T-helper 1 cell (primary cell): ENCODE measurements at places on chromosomes 11 and 22.

DNA sequence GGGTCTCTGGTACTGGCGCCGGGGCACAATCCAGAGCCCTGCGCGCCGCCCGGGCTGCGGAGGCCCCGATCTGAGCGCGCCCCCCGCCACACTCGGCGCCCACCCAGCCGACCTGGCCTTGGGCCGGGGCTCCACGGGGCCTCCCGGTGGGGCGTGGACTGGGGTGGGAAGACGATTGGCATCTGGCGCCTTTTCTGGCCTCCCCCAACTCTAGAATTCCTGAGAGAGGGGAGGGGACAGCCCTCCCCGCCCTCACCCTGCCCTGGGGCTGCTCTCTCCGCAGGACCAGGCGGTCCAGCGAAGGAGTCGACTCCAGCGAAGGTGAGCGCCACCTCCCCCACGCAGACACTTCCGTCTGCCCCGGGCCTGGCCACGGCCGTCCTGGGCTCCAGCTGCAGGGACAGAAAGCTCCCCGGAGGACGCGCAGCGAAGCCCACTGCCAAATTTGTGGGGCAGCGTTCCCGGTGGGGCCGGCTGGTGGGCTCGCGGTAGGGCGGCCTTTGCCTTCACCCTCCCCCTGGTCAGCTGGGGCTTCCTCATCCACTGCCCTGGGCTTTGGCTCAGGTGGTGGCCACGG, 593 bp downstream of the SSH3 start:
- DNase-seq: no peak

DNA sequence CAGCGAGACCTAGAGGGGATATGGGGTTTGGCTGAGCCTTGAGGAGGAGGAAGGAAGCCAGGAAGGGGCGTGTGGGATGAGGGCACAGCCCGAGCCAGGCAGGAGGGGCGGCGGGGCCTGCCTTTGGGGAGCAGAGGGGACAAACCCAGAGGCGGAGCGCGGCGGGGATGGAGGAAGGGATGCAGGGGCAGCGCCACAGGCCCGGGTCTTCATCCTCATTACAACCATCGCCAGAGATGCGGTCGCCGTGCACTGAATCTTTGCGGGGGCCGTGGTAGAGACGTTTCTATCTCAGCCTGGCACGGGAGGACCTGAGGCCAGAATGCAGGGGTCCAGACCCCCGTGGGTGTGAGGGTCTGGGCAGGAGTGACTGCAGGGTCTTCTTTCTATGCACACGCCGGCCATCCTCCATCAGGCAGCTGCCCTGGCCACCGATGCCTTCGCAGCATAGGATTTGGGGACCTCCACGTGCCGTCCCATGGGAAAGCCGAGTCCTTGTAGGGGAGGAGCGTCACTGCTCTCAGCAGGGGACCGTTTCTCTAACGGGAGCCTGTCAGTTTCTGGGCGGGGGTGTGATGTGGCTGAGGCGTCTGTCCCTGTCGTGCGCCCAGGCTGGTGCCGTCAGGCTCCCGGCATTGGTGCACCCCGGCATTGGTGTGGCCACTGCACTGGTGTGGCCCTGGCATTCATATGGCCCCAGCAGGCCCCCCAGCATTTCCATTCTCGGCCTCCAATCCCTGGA, 1267.9 kb downstream of the BRD1 start:
- DNase-seq: no peak

DNA sequence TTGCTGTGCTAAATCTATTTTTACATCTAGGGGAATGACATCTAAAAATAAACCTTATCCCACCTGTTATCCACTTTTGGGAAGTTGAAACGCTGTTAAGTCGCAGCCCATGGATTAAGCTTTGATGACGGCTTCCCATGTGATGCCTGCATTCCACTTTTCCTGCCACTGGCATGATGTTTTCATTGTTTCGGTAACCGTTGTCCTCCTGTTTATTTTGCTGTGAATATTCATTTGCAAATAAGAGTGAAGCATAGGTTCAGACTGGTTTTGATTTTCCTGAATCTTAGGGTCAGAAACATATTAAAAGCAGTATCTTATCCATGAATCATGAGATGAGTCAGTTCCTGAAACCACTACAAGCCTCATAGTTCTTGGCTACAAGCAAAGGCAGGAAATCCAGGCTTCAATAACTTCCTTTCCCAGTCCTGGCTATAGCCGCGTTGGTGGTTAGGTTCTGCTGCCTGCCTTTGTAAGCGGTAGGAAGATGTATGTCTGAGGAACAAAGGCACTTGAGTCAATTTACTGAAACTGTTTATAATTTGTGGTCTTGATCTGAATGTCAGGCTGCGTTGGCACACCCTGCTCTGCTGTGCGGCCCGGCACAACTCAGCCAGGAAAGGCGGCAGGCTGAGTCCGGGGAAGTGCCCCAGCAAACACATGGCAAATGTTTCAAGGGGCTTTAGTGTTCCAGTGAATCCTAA, 19.4 kb downstream of the TEAD1 start:
- no peak for DNase-seq

DNA sequence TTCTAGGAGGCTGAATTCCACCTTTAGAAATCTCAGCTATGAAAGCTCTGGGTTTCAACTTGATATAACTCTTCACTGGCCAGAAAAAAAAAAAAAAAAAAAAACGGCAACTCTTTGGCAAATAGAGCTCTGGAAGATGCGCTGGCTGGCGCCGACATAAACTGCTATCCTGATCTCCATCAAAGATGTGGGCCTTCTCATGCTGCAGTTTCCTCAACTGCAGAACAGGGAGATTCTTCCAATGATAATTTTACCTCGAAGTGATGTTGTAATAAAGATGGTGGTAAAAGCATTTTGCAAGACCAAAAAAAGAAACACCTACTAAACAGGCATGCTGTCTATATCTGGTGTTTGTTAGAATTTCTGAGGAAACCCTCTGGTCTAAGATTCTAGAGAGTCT, 20.3 kb downstream of the FLI1 start:
- no peak for DNase-seq

- no peak for DNase-seq
These were observed 20.0 kb downstream of the CALCB start for GRCh38 chr11:15093432-15093831.

GRCh38 chr11:116446048-116446941, 326.5 kb downstream of the BUD13 start:
- DNase-seq: no peak

DNA sequence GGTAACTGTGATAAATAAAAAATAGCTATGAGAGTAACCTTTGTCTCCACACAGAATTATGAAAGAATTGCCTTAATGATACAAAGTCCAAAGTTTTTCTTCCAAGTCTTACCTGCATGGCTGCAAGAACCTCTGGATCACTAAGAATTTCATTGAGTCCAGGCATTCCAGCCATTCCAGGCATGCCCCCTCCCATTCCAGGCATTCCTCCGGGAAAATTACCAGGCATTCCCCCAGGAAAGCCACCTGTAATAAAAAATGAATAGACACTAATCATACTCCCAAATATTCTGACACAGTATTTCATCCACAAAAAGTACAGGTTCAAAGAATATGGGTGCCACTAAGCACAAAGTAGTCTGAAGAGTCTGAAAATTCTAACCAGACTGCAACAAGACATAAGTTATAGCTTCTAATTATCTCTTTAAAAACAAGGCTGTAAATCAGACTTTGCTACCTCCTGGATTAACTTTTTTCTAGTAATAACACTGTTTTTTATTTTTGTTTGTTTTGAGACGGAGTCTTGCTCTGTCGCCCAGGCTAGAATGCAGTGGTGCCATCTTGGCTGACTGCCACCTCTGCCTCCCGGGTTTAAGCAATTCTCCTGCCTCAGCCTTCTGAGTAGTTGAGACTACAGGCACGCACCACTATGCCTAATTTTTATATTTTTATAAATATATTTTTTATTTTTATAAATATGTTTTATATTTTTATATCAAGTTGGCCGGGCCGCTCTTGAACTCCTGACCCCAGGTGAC, 8.0 kb upstream of the SLC25A17 start:
- no peak for DNase-seq

DNA sequence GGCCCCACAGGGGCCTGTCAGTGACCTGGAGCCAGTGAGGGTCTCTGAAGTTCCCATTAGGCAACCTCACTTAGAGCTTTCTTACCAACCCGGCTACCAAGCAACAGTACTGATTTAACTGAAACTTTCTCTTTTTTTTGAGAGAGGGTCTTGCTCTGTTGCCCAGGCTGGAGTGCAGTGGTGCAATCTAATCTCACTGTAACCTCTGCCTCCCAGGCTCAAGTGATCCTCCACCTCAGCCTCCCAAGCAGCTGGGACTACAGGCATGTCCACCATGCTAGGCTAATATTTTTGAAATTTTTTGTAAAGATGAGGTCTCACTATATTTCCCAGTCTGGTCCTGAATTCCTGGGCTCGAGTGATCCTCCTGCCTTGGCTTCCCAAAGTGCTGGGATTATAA, 42.5 kb downstream of the ARFGAP3 start:
- DNase-seq: no peak

- no peak for DNase-seq
These were observed 7.1 kb downstream of the SLC1A2 start for GRCh38 chr11:35412285-35412684.

GRCh38 chr11:40149721-40150120, 1309.7 kb downstream of the LRRC4C start:
- no peak for DNase-seq

DNA sequence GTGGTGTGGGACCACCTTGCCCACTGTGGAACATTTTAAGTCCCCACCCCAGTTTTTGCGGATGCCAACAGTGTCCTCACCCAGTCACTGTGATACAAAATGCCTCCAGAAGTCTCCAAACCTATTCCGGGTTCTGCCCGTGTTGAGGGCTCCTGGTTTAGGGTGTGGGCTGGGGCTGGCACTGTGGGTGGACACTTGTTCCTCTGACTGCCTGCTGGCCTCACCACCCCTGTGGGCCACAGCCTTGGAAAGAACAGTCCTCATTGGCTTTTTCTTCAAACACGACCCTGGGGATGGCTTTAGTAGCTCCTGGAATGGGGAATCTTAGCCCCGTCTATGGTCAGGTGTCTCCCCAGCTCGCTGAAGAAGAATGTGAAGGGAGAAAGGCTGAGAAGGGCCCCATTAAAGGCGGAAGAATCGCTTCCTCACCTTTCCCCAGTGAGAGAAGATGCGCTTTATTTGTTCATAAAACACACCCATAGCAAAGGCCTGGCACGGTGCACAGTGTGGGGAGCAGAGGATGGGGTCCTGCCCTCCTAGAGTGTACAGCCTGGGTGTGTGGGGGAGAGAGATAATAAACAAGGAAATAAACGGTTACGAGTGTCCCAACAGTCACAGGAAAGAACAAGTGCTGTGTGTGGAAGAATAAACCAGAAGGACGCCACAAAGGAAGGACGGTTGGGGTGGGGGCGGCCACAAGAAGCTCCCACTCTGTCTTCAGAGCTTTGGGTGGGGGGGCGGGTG, 91.6 kb upstream of the SLC22A12 start:
- no peak for DNase-seq

GRCh38 chr11:67656278-67656922, 5.9 kb upstream of the ACY3 start:
- DNase-seq: no peak

DNA sequence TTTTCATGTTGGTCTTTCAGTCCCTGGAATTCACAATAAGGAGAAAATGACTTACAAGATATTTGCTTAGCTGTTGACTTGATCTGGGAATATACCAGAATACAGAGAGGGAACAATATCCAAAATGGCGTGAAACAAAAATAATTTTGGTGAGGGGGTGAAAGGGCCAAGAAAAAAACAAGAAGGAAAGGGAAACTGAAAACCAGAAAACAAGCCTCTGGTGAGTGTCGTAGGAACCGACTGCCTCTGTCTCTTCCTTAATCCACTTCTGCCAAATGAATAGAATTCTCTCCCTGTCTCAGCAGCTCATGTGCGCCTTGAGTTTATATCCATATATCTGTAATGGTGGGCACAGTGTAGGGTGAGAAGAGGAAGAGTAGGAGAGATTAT, 367.6 kb downstream of the ETS1 start:
- DNase-seq: no peak

DNA sequence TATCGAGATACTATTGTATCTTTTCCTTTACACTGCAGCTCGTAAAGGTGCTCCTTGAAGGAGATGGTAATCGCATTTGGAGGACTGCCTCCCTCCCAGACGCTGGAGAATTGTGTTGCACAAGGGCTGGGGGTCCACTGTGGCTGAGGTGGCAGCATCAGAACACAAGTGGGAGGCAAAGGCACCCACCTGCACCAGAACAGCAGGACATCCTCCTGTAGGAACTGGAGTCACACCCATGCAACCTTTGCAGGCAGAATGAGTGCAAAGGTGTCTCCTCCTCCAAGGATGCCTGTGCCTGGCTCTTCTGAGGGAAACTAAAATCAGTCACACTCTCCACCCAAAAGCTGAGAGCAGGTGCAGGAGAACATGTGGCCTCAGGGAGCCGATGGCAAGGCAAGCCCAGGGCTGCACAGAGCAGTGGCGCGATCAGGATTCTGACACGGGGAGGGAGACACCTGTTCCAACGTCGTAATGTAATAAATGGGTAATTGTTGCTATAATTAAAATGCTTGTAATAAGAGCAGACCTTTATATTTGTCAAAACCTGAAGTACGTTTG, 1501.4 kb downstream of the TBC1D22A start:
- no peak for DNase-seq

DNA sequence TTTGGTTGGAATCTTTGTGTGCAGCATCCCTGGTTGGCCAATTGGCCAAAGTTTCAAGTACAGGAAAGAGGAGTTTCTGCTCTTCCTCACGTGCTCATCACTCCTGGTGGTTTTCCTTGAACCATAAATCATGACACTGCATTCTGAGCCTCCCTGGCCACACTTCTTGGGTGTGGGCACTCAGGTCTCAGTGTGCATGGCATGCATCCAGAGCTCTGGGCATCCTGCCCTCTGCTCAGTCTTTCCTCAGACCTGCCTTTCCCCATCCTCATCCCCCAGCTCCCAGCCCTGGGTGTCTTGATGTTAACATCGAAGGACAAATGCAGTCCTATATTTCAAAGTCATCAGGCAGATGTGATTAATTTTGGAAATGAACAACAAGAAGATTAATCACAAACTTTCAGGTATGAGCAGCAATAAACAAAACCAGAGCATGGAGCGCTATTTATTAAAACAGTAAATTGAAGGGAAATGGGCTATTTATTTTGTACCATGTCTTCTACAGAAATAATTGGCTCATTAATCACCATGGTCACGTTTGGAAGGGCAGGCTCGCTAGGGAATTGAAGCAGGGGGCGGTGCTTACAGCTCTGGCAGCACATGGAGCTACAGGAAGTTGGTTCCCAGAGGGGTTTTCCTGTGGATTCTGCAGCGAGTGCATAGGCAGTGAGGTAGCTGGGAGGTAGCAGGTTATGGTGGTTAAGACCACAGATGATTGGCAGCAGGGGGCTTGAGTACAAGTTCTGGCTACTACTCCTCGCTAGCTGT, 89.6 kb downstream of the CSNK2A3 start:
- no peak for DNase-seq
